ENCODE measurements at places on chromosomes 16 and 17.

GRCh38 chr17:46889992-46890564 lies 32.9 kb upstream of the GOSR2 start:
- DNase-seq, result no peak

DNA sequence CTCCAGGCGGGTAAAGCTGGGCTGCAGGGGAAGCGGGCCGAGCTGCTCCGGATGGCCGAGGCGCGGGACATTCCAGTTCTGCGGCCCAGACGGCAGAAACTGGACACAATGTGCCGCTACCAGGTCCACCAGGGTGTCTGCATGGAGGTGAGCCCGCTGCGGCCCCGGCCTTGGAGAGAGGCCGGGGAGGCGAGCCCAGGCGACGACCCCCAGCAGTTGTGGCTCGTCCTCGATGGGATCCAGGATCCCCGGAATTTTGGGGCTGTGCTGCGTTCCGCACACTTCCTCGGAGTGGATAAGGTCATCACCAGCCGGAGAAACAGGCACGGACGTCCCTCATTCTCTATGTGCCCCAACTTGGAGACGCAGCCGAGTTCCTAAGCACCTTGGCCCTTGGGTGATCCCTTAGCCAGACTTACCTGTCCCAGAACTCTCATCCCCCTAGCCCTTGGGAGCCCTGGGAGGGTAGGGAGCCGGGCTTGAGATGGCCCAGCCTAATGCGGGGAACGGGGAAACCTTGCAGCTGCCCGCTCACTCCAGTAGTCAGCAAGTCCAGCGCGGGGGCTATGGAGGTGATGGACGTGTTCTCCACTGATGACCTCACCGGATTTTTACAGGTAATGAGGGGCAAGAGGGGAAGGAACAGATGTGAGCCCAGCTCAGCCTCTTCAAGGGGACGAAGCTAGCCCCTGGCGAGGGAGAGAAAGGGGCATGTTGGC lies 806 bp downstream of the MRM1 start:
- peak; percentile 57 for DNase-seq

DNA sequence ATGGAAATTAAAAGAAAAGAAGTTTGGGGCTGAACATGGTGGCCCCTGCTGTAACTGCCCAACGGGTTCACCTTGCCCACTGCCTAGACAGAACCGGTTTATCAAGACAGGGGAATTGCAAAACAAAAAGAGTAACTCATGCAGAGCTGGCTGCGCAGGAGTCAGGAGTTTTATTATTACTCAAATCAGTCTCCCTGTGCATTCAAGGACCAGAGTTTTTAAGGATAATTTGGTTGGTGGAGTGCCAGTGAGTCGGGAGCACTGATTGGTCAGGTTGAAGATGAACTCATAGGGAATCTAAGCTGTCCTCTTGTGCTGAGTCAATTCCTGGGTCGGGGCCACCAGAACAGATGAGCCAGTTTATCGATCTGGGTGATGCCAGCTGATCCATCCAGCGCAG lies 4.4 kb upstream of the SCPEP1 start:
- no peak for DNase-seq

DNA sequence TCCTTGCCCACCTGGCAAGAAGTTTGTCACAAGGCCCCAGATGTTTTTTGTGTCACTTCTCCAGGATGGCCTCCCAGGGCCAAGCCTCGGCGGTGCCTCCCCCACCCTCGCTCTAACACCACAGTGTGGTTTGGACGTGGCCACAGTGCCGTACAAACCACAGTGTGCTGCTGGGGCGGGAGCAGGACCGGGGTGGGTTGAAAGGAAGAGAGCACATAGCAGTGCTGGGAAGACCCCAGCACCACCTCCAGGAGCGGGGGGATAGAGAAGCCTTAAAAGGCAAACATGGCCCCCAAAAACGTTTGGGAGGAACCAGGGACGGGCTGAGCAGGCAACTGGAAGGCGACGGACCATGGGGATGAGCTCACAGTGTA lies 5.0 kb upstream of the BCL6B start:
- no peak for DNase-seq

DNA sequence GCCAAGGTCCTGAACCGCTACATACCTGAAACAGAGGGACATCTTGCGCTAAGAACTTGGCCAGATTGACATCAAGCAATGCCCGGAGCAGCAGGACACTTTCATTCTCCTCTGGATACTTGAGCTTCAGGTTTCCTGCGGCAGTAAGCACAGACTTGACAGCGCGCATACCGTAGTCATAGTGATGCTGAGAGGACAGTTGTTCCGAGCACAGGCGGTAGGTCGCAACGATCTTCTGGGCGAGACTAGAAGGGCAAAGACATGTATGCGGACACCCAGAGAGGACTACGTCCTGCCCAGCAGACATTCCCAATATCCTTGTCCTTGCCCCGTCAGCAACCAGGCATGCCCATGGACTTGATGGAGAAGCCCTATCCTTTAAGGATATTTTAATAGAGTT lies 112.9 kb downstream of the DNAH3 start:
- DNase-seq, result no peak

DNA sequence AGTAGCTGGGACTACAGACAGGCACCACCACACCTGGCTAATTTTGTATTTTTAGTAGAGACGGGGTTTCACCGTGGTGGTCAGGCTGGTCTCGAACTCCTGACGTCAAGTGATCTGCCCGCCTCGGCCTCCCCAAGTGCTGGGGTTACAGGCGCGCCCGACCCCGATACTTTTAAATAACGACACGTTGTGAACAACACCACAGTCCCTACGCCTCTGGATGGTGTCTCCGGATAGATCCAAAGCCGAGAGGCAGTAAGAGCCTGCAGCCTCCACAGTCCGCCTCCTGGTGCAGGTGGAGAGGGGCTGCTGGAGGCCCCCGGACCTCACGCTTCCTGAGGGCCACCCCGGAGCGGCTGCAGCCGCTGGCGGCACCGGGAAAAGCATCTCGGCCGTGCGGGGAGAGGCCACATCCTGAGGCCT lies 741 bp upstream of the TLCD3A start:
- DNase-seq, result no peak

DNA sequence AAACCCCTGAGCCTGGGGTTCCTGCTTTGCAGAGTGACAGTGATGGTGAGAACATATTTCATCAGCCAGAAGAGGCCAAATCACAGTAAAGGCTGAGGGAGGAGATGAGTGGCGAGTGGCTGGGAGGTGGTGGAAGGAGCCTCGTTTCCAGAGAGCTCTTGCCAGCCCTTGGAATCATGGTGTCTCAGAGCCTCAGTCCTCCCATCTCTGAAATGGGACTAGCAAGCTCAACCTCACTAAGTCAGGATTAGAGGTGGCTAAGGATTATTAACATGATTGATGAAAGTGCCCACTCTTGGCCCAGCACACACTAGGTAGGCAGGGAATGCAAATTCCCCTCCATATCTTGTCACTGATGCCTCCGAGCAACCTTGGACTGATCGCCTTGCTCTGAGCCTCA lies 43.0 kb downstream of the IL4R start:
- no peak for DNase-seq

Measured in left forelimb (tissue), 1 donor.